NCI-H187 (cell line): ENCODE measurements at places on chromosomes 12 and 14.

GRCh38 chr14:37284760-37285159, 87.0 kb downstream of the MIPOL1 start:
- no peak for DNase-seq

- DNase-seq: no peak
These were observed 49.9 kb upstream of the FBXO21 start for GRCh38 chr12:117240081-117240755.

GRCh38 chr14:79567306-79567705, 644.0 kb downstream of the DIO2 start:
- DNase-seq: no peak

DNA sequence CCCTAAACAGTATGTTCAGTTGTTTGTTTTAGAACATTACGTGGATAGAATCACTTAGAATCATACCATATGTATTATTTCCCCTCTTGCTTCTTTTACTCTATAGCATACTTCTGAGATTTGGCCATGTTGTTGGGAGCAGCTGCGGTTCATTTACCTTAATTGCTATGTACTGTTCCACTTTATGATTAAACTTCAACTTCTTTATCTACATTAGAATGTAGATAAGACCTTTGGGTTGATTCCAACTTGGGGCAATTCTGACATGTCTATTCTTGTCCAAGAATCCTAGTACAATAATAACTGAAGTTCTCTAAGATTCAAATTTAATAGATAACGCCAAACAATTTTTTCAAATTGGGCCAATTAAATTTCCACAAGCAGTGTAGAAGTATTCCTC, 80.7 kb downstream of the GRIN2B start:
- no peak for DNase-seq

DNA sequence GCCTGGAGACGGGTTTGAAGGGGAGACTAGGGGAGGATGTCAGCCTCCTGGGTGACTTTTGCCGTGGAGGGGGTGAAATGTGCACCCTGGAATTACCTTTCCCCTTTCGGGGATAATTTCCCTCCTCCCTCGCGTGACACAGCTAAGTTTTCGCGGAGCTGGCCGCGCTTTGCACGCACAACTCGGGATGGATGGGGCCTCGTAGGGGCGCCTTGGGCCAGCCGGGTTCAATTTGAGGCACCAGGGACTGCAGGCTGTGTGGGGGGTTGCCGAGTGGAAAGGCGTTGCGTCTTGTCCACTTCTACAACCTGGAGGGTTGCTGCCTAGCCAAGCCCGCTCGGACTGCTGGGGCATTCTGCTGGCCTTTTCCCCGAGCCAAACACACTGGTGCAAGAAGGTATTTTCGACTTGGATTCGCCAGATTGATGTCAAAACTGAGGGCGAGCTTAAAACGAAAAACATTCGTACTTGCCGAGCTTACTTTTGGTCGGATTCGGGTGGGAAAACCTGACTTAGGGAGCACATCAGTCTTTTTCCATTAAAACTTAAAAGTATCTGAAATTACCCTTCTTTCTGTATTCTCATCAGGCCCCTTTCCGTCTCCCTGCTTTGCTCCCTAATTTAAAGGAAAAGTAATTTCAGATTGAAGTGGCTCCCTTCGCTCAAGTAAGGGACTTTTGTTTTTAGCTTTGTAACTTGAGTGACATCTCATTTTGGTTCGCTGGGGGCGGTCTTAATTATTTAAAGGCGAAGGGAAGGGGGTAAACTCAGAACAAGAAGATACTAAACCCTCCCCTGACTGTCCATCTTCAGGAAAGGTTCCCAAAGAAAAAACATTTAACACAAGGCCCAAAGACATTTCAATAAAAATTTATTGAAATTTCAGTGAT, 14.3 kb downstream of the TBX3 start:
- DNase-seq: no peak

- DNase-seq: no peak
These were observed 48.2 kb downstream of the KIF26A start for GRCh38 chr14:104186575-104186974.

DNA sequence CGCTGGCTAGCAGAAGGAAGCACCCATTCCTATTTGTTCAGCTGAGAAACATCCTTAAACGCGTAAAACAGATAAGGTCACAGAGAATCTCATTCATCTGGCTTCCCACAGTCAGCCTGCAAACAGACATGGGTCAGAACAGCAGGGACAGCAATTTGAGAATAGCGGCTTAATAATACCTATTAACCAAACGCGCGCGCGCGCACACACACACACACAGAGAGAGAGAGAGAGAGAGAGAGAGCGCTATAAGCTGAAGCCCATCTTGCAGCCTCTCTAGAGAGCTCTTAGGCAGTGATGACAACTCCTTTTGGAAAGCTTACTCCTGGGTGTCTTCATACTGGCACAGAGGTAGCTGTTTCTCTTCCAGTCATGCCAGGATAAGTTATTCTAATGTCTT, 26.4 kb downstream of the TMEM132D start:
- no peak for DNase-seq

DNA sequence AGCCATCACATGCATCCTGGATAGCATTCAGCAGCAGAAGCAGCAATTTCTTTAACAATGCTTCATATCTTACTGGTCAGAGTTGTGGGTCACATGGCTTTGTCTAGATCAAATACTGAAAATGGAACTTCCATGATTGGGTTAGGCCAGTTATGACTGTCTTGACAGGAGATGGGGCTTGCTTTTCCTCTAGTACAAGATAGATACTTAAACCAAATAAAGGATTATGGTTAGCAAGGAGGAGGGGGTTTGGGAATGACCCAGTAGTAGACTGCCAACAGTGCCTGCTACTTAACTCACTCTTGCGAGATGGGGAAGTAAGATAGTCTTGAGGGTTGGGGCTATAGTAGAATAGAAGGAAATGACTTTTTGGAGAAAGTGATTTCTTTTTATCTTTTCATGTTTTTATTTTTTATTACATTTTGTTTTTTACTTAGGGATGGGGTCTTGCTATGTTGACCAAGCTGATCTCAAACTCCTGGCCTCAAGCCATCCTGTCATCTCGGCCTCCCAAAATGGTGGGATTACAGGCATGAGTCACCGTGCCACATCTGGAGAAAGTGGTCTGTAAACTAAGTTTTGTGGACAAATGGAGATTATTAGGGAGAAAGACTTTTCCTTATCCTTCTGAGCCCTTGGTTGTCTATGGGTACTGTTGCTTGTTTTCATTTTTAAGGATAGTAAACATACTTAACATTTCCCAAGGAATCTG, 37.6 kb downstream of the WNK1 start:
- no peak for DNase-seq

DNA sequence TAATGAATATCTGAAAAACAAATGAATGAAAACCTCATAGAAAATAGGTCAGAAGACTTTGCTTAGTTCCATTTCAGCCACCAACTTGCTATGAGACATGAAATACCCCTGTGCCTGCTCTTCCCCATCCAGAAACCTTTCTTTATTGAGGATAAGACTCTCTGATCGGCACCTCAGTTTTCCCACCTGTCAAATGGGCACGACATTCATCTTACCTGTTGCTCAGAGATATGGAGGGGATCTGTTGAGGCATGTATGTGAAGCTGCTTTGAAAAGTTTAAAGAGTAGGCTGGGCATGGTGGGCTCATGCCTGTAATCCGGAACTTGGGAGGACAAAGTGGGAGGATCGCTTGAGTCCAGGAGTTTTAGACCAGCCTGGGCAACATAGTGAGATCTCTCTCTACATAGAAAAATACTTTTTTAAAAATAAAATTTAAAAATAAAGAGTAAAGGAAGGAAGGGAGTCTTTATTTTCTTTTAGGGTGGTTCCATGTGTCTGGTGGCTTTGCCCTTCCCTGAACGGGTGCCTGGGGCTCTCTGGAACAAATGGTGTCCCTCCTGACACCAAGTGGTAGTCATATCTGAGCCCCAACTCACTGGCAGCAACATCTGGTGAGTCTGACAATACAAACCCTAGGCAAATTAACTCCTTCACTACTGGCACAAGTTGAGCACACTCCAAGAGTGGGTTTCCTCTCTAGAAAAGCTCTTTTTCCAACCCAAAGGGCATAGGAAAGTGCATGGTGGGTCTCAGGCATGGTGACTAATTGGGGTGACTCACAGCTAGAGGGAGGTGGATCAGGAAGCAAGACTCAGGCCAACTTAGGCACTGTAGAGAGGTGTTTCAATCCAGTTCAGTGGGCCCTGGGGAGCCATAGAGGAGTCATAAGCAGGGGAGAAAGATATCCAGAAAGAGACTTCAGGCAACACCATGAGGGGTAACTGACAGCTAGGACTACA, 42.1 kb downstream of the MAP1LC3B2 start:
- DNase-seq: no peak

GRCh38 chr14:76541594-76542219, 165.8 kb downstream of the ESRRB start:
- DNase-seq: peak; percentile 56

DNA sequence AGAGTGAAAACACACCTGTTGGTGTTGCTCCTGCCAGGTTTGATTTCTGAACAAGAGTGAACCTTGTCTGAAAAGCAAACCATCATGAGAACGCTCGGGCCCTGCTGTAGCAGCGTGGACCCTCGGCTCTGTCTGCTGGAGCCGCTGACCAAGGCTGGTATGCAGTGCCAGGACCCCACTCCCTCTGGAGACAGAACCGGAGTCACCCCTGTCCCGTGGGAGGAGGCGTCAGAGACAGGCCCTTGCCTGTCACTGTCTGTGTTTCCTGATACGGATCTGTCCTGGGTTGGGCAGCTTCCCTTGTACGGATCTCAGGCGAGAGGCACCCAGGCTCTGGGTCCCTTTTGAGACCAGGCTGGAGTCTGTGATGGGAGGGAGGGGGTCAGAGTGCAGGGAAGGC, 111.6 kb downstream of the ADGRD1 start:
- no peak for DNase-seq

GRCh38 chr14:101077481-101078074, 174.1 kb upstream of the RTL1 start:
- DNase-seq: peak; percentile 35

- DNase-seq: no peak
These were observed 64.4 kb downstream of the RGS6 start for GRCh38 chr14:71996610-71997009.

DNA sequence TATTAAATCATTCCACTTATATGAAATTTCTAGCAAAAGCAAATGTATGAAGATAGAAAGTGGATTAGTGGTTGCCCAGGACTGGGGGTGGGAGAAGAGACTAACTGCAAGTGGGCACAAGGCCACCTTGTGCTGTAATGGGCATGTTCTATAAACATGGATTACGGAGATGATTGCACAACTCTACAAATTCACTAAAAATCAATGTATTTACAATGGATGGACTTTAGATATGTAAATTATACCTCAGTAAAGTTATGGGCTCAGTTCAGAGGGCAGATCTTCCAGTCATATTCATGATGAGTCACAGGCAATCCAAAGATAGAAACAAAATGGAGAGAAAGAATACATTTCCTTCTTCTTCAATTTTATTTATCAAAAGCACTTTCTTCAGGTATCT, 173.9 kb downstream of the NDUFA12 start:
- DNase-seq: no peak

- no peak for DNase-seq
These were observed 12.1 kb downstream of the ETV6 start for GRCh38 chr12:11661491-11662089.

GRCh38 chr14:99360774-99361595, 89.0 kb upstream of the BCL11B start:
- DNase-seq: no peak

- no peak for DNase-seq
These were observed 90.9 kb downstream of the BMP4 start for GRCh38 chr14:53865711-53866110.

DNA sequence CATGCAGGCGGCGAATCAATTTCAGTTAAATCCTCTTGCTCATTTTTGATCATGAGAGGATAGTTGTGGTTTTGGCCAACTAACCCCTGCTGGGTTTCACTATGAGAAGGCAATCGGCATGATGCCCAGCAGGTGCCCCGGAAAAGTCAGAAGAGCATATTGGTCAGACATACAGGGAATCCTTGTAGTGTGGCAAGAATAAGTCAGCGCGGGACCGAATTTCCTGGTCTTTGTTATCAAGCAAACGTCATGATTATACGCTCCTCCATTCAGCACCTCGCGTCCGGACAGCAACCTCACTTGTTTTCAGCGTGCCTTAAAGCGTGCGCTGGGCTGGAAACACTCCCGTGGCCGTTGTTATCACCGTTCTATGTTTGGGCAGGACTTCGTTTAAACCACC, 1.8 kb downstream of the TBC1D30 start:
- DNase-seq: peak; percentile 45

GRCh38 chr12:63325757-63326156, 174.8 kb upstream of the AVPR1A start:
- DNase-seq: no peak

DNA sequence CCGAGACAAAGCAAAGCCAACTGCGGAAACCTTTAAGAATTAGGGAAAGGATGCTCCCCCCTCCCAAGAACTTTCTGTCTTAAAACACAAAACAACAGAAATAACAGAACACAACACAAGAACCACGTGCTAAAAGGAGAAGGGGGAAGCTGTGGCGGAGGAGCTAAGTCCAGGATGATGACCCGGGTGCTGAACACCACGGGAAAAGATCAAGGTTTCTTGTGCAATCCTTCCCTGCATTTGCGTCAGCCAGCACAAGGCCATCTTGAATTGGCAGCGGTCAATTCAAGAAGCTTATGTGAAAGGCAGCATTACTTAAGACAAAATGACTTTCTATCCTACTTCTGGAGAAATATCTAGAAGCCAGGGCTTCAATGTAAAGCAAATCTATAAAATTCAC, 11.0 kb upstream of the CREBL2 start:
- no peak for DNase-seq

- no peak for DNase-seq
These were observed 56.4 kb downstream of the GOLGA5 start for GRCh38 chr14:92850492-92850891.

GRCh38 chr14:68198713-68199495, 379.3 kb downstream of the RAD51B start:
- DNase-seq: no peak

DNA sequence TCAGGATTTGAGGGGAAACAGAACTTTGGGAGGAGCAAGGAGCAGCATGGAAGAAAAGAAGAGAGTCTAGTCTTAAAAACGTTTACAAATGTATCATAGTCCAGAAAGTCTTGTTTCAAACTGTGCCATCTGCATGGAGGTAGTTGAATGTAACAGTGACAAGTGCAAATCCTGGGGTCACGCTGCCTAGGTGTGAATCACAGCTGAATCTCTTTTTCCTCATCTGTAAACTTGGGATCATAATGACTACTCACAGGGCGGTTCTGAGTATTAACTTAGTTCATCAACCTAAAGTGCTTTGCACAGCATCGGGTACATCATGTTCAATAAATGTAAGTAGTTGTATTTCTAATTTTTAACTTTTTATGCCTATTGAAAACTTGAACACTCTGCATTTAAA, 208.5 kb downstream of the CHST11 start:
- DNase-seq: no peak

GRCh38 chr12:48105321-48105866, 485 bp downstream of the SENP1 start:
- DNase-seq: no peak

GRCh38 chr12:101287357-101287756, 7.5 kb downstream of the UTP20 start:
- no peak for DNase-seq

GRCh38 chr12:12474931-12475795, 87.5 kb downstream of the DUSP16 start:
- DNase-seq: no peak
